ENCODE measurements at places on chromosomes 3 and 15.

DNA sequence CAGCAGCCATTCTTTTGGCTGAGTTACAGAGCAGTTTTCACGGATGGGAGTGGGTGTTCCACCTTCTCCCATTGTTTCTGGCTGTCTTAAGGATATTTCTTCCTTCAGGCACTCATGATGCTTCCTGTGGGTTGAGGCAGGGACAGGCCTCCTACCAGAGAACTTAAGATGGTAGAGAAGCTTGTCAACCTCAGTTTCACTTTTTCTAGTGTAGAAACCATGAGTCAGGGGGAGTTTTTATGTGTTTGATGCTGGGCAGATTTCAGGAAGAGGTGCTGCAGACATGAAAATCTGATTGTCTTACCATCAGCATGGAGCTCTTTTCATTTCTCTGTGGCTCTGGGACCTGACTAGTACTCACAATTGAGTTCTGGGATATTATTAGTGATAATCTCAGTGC lies 48.7 kb upstream of the VEPH1 start:
- no peak for DNase-seq

DNA sequence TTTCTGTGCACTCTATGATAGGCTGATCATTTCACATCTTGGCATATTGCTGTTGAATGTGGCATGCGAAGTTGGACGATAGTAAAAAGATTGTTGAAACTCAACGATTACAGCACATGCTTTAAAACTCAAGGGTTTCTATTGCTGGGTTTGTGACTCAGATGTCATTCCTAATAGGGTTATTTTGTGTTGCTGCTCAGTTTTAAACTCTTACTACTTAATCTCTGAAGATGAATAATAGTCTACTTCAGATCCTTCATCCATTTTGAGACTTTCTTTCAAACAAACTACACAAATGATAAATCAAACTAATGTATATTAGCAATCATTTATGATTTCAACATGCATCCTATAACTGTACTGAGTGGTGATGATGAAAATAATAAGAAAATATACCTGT lies 71.3 kb upstream of the MBNL1 start:
- no peak for DNase-seq

- DNase-seq: no peak
Observed at GRCh38 chr3:39132096-39133092, 21.0 kb downstream of the CSRNP1 start.

GRCh38 chr3:155390351-155390750 lies 96.9 kb upstream of the STRIT1 start:
- DNase-seq: no peak

DNA sequence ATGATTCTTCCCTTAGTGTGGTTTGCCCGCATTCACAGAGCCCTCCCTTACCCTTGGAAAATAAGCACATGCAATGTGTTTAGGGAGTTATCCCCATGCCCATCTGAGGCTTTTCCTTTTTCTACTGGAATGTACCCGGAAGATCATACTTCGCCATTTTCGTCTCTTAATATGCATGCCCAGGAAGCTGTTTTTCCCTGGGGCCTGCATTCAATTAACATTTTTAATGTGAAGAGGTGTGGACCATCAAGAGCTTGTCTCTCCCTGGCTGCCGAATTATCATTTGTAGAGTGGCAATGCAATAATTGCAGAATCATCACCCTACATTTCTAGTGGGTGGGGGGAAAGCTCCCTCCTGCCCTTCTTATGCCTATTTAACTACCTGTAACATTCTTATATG lies 976.3 kb downstream of the DIPK2A start:
- no peak for DNase-seq

- DNase-seq: no peak
Observed at GRCh38 chr3:64143409-64144130, 81.7 kb downstream of the PRICKLE2 start.

GRCh38 chr15:29355477-29355876 lies 85.9 kb upstream of the NSMCE3 start:
- DNase-seq: no peak

DNA sequence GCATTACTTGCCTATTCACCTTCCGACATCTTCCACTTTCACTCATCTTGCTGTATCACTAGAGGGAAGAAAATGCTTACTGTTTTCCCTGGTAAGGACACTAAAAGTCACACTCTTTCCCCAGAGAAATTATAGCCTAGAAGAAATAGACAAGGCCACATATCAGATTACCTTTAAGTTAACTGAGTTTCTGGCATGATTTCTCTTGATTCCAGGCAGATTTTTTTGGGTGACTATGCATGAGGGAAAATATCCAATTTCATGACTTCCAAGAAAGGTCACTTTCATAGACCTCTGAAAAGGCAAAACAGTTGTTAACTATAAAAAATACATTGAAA lies 30.3 kb downstream of the TCF12 start:
- no peak for DNase-seq

- no peak for DNase-seq
Observed at GRCh38 chr15:70220490-70221096, 122.9 kb upstream of the TLE3 start.

DNA sequence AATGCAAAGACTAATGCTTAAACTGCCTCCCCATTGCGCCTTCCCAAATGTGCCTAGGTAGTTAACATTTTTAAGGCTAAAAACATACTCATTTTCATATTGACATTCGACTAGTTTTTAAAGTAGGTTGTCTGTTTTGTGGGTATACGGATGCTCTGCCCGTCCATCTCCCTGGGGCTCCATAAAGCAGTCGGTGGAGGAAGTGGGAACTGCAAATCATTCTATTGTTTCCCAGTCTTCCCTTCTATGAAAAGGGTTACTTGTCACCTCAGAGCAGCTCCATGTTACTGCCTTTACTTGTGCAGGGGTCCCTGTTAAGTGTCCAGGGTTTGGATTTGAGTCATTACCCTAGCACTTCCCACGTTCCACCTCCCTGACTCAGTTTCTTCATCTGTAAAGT lies 10.9 kb downstream of the CHCHD6 start:
- DNase-seq: no peak

DNA sequence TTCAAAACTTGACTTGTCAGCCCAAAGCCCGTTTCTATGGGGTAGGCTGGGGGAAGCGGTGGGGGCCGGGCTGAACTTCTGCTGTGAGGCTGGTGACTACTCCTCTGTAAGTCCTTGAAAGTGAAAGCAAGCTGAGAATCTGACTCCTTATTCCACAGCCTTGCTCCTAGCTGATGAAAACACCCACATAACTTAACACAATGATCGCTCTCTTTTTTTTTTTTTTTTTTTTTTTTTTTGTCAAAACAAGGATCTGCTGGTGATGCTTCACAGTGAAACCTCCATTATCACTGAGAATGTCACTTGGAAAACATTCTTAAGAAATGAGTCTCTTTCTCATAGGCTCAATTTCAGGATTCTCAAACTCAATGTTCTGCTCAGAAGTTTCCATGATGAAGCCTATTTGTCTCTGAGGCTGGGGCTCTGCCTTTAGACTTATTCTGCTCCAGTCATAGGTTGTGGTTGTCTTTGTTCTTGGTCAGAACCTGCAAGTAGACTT lies 31.4 kb upstream of the TKT start:
- DNase-seq: peak; percentile 17

GRCh38 chr3:55519019-55519418 lies 31.9 kb upstream of the WNT5A start:
- DNase-seq: no peak

DNA sequence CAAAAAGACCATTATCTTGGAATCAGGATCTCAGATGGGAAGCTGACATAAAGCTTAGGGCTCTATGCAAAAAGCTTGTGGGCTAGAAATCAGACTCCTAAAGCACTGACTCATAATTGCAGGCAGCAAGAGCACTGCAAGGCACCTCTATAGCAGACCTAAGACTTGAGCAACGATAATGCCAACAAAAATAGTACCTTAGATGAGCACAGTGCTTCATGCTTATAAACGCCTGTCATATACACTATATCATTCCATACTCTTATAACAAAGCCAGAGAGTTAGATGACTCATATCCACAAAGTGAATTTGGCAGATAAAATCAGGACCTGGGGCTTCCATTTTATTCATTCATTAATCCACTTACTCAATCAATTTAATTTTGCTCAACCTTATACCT lies 560.8 kb downstream of the MCTP2 start:
- DNase-seq: no peak

DNA sequence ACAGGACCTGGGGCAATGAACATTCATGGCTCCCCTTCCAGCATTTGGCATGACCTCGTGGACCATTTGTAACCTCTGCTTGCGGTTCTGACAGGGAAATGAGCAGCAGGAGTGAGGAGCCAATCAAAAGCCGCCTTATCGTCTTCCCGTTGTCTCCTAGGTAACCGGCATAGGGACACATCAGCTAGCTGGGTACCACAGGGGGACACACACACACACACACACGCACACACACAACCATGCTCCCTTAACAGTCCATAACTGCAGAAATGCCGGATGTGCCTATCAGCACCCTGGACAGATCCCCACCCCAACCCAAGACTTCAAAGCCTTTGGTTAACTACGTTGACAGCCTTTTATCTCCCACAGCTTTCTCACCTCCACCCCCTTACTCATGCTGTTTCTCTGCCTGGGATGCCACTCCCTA lies 53.4 kb upstream of the CCDC174 start:
- peak; percentile 67 for DNase-seq

- DNase-seq: no peak
Observed at GRCh38 chr15:100495861-100496260, 32.9 kb downstream of the CERS3 start.

GRCh38 chr3:197512691-197513571 lies 42.8 kb downstream of the BDH1 start:
- DNase-seq: no peak

DNA sequence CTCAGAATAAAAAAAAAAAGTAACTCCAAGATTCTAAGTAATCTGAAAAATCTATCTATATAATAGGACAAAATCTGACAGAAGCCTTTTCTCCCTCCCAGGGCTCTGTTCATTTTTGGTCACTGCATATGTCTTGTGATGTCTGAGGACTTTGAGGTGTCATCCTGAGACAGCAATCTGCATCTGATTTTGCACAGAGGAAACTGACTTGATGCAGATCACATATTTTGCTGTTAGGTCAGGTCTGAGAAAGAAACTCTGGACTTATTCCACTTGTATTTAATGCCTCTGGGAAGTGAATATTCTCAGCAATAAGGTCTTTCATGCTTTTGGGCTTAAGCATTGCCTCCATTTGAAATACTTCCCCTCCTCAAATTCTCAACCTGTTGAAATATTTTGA lies 295.2 kb upstream of the THBS1 start:
- no peak for DNase-seq

GRCh38 chr15:73959012-73959581 lies 32.8 kb downstream of the LOXL1 start:
- DNase-seq: no peak

- no peak for DNase-seq
Observed at GRCh38 chr3:31373681-31374080, 159.0 kb upstream of the STT3B start.

DNA sequence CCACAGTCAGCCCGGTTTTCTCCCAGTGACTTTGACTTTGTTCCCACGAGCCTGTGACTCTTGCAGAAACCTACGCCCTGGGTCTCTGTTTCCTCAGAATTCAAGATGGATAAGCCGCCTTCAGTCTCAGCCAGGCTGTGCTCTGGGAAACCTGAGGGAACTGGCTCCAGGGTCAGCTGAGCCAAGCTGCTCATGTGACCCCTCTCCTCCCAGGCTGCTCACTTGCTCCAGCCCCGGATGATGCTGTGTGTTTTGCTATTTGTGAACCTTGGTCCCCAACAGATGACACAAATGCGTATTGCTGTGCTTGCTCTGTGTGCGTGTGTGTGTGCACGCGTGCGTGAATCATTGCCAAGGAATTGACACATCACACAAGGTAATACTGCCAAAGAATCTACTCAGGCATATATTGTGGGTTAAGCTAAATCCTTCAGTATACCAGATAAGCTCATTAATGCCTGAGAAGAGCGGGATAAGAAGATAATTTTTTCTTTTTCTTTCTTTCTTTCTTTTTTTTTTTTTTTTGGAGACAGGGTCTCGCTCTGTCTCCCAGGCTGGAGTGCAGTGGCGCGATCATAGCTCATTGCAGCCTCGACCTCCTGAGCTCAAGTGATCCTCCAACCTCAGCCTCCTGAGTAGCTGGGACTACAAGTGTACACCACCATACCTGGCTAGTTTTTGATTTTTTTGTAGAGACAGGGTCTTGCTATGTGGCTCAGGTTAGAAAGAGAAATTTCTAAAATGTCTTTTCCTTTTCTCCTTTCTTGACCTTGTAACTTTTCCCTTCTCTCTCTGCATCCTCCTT lies 29.2 kb upstream of the UMPS start:
- no peak for DNase-seq

- DNase-seq: no peak
Observed at GRCh38 chr3:42349765-42350594, 60.4 kb downstream of the LYZL4 start.

- peak; percentile 57 for DNase-seq
Observed at GRCh38 chr3:48478626-48479555, 25.1 kb downstream of the SHISA5 start.

DNA sequence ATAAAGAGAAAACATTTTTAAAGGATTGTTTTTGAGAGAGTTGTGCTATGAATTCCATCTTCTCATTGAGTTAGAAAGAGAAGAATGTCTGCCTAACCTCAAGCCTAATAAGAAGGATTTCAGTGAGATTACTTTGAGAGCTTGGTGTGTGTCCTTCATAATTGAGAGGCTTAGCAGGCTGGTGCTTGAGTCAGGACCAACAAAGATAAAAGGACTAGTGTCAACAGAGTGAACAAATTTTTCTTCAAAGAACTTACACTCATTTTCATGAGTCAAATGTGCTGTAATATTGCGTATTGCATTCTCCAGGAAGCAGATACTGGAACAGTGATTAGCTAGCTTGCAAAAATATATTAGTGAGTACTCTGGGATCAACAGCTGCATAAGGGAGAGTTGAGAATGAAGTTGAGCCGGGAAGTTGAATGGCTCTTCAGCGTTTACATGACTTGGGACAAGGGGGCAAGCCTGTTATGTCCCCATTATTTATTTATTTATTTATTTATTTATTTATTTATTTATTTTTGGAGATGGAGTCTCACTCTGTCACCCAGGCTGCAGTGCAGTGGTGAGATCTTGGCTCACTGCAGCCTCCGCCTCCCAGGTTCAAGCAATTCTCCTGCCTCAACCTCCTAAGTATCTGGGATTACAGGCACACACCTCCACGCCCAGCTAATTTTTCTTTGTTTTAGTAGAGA lies 37.5 kb upstream of the SLITRK3 start:
- no peak for DNase-seq

- no peak for DNase-seq
Observed at GRCh38 chr15:63258658-63259057, 18.7 kb upstream of the APH1B start.

GRCh38 chr3:111768571-111769100 lies 90.4 kb upstream of the PHLDB2 start:
- DNase-seq: no peak

GRCh38 chr3:128073807-128074206 lies 21.6 kb downstream of the SEC61A1 start:
- no peak for DNase-seq
